HuH-7.5 (cell line): ENCODE measurements at places on chromosomes 1 and 21.

DNA sequence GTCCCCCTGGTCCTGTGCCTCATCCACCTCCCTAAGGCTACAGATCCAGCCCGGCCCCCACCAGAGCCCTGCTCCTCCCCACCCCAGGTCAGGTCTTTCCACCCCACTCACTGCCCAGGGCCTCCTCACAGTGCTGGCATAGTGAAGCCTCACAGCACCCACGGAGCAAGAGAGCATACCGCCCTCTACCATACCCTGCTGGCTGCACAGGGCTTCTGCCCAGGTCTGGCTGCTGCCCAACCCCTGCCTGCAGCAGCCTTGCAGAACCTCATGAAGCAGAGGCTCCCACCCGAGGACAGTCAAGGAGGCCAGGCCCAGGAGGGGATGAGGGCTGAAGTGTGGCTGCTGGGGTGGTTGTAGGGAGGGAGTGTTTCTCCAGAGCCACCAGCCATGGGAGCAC lies 19.7 kb upstream of the ARF1 start:
- no peak for DNase-seq

- DNase-seq = no peak
Observed at GRCh38 chr1:66351478-66351877, 182.5 kb upstream of the SGIP1 start.

DNA sequence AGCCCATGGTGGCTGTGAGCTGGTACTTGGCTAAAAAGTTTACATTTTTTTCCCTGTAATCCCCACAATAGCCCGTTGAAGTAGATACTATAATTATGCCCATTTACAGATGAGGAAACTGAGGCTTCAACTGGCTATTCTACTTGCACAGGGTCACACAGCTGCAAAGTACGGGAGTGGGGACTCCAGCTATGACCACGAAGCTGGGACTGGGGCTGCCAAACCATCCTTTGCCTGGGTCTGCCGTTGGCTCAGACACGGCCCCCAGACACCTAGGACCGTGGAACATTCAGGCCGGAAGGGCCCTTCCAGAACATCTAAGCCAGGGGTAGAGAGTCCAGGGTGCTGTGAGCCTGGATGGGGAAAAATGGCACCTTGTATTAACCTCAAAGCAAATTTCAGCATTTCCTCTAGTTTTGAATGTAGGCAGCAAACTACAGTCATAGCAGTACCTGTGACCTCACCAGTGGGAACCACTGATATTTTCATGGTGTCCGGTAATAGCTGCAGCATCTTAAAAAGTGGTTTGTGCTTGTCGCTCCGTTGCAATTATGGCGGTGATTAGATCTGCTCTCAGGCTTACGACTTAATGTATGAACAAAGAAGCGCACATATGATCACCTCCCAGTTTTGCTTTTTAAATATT lies 4.3 kb downstream of the TP73 start:
- no peak for DNase-seq

GRCh38 chr21:44892536-44893277 lies 19.2 kb upstream of the PTTG1IP start:
- peak; percentile 76 for DNase-seq

DNA sequence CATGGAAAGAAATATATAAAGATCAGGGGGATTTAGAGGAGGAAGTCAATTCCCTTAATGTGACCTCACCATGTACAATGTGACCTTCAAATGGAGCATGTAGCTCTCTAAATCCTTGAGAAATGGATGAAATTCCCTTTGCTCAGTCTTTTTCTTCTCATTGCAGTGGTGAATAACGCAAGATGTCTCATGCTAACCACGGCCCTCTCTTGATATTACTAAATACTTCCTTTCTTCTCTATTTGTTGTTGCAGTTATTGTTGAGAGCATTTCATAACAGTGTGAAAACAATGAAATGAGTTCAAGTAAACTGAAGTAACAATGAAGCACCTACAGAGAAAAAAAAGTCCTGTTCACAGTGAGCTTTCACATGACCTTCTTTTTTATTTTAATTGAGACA lies 55.6 kb downstream of the ZNF281 start:
- no peak for DNase-seq

GRCh38 chr1:41790351-41790750 lies 128.4 kb downstream of the HIVEP3 start:
- DNase-seq = no peak

- DNase-seq = no peak
Observed at GRCh38 chr21:37848721-37849490, 67.4 kb downstream of the KCNJ6 start.

- no peak for DNase-seq
Observed at GRCh38 chr1:78718566-78718965, 68.9 kb downstream of the IFI44 start.

GRCh38 chr1:181759481-181759880 lies 276.2 kb downstream of the CACNA1E start:
- no peak for DNase-seq

DNA sequence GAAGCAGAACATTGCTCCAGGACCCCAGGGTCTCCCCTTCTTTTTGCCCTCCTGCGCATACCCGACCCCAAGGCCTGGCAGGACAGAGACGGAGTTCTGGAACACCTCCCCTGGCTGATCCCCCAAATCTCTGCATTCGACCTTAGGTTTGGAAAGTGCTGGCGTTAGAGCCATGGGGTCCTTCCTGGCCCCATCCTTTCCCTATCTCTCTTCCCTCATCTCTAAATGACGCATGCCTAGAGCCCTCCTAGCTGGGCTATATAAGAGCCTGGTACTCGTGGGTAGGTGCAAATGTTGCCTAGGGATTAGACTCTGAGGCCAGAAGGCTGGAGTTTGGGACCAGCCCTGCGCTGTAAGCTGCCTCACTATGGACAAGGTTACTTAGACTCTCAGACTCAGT lies 16.6 kb downstream of the SLC26A9 start:
- DNase-seq = no peak

DNA sequence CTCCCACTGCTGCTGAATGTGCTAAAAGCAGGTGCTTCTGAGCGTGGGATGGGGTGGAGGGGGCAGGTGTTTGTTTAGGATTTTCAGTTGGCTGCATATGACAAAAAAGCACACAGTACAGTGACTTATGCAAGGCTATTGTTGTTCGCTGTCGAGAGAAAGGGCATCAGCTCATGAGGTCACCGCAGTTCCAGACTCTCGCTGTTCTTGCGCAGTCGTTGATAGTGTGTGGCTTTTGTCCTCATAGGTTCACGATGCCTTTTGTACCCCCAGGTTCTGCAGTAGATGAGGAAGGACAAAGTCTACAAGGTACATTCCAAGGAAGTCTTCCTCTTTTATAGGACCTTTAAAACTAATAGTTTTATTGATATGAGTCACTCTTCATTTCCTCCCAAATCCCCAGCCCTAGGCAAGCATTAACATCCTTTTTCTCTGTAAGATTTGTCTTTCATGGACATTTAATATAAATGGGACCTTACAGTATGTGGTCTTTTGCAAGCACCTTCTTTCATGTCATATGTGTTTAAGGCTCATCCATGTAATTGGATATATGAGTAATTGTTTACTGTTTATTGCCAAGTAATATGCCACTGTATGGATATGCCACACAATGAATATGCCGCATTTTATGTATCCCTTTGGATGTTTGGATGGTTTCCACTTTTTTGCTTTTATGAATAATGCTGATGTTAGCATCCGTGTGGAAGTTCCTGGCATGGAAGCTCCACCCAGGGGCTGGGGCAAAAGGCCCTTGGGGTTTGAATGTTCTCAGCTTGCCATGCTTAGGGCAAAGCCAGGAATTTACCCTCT lies 14.5 kb upstream of the NLRP3 start:
- DNase-seq = no peak

DNA sequence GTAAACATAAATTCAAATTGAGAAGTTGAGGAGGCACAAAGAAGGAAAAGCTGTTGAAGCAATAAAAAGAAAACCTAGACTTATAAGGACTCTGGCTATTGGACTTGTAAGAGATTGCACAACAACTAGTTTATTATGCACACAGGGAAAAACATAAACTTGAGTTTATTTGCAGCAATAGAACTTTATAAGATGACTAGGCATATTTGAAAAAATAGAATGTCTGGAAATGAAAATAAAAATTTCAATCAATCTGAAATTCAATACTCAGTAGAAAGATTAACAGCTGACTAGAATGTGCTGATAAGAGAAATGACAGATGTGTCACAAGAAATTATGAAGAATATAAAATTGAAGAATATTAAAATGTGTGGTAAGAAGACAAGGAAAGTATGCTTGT lies 505.4 kb upstream of the ZP4 start:
- DNase-seq = no peak

DNA sequence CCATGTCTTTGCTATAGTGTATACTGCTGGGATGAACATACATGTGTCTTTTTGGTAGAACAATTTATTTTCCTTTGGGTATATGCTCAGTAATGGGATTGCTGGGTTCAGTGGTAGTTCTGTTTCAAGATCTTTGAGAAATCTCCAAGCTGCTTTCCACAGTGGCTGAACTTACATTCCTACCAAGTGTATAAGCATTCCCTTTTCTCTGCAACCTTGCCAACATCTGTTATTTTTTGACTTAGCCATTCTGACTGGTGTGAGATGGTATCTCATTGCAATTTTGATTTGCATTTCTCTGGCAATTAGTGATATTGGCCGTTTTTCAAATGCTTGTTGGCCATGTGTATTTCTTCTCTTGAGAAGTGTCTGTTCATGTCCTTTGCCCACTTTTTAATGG lies 37.5 kb upstream of the ANGPTL1 start:
- no peak for DNase-seq

- DNase-seq = no peak
Observed at GRCh38 chr1:29355375-29355774, 119.1 kb downstream of the PTPRU start.

GRCh38 chr1:228976316-228976715 lies 241.0 kb downstream of the RHOU start:
- no peak for DNase-seq

DNA sequence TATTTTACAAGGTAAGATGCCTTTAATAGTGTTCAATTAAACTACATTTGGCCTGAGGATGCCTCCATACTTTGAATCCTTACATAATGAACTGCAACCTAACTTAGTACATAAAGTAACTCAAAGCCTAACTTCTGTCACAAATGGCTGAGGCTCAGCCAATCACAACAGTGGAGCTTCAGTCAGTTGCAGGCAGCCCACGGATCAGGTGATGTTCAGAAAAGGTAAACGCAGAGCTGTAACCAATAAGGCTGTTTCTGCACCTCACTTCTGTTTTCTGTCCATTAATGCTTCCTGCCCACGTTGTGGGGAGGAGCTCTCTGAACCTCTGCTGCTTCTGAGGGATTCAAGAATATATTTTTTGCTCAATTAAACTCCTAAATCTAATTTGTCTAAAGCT lies 94.8 kb upstream of the KIAA0040 start:
- DNase-seq = no peak

DNA sequence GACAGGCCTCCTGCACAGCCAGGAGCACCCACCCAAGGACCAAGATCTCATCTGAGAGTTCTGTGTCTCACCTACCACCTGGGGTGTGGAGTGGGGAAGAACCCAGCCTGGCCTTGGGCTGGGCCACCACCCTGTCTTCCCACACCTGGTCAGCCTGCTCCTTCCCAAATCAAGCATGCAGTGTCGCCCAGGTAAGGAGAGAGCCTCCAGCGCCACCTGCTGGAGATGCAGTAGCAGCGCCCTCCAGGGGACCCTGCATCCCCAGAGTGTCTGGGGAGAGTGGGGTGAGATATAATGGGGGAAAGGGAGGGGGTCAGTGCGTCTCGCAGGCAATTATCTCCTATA lies 32.3 kb downstream of the KIAA2013 start:
- peak; percentile 89 for DNase-seq

DNA sequence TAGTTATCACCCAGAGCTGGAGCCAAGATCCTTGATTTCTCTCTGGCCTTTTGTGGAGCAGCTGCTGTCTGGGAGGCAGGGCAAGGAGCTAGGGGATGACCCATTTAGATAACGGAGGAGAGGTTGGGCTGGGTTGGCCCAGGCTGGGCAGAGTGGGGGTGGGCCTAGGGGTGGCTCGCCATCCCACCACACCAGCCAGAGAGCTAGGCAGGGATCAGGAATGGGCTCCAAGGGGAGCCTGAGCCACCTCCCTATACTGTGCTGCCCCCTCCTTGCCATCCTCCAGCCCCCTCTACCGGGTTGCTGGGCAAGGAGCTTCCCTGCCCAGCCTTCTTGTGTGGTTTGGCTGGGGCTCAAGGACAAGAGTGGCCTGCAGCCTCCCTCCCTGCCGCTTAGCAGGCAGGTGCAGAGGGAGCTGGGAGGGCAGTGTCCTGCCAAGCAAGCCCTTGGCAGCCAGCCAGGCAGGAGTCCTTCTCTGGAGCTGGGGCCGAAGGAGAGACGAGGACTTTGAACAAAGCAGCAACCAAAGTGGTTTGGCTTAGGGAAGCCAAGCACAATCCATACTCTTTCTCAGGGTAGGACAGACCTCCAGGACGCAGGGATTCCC lies 4.1 kb downstream of the NUAK2 start:
- peak; percentile 59 for DNase-seq

DNA sequence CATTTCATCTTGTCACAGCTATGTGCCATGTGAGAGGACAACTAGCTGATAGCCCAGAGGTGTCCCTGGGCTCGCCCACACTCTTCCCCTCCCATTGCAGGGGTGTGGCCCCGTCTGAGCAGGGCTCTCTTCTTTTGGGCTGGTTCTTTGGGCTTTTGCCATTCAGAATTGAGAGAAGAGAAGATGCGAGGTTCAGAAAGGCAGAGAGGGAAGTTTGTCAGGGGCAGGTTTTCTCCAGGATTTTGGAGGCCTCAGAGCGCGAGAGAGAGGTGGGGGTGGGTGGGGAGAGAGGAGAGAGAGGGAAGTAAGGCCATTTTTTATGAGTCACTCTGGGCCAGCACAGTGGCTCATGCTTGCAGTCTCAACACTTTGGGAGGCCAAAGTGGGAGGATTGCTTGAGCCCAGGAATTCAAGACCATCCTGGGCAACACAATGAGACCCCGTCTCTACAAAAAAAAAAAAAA lies 5.2 kb downstream of the IFI6 start:
- no peak for DNase-seq

GRCh38 chr1:57910305-57910704 lies 486.4 kb upstream of the DAB1 start:
- no peak for DNase-seq

DNA sequence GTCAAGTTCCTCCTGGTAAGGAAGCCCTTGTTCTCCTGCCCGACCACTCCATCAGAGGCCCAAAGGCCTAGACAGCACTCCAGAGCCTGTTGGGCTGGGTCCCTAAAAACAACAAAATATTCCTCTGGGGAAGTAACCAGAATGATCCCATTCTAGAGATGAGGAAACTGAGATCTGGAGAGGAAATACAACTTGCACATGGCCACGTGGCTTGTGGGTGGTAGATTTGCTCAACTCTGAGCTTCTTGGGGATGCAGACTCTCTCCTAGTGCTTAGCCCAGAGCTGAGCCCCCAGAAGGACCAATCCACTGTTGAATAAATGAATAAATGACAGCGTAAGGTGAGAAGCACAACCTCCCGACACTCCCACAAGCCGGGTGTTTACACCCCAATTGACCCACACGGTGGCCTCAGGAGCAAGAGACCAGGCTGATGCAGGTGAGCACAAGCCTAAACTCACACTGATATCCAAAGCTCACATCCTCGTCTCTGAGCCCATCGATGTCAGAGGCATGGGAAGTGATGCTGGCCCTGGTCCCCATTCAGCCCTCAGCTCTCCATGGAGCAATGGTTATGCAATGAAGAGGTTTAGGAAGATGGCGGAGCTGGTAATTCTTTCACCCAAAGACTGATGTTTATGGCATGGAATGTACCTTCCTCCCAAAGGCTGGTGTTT lies 172.5 kb upstream of the EDN2 start:
- DNase-seq = no peak

GRCh38 chr1:211126622-211127021 lies 7.3 kb downstream of the KCNH1 start:
- DNase-seq = no peak

- no peak for DNase-seq
Observed at GRCh38 chr1:106954661-106955229, 101.7 kb upstream of the PRMT6 start.
